ENCODE measurements at places on chromosomes 4 and X.

GRCh38 chr4:116397291-116397690 is 688.1 kb downstream of the TRAM1L1 start:
- no peak for DNase-seq

DNA sequence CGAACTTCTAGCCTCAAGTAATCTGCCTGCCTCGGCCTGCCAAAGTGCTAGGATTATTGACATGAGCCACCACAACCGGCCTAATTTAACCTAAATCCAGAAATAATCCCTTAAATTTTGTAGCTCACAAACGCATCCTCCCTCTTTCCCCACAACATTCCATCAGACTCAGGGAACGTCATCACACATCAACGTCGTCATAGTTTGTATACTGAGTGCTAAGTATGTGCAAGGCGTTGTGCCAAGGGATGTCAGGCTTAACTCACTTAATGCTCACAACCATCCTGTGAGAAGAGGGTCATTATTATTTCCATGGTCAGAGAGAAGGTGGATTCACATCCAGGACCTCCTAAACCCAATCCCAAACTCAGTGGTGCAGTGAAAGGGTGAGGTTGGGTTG is 9.6 kb upstream of the GSX2 start:
- DNase-seq: no peak

GRCh38 chrX:7690842-7691241 is 152.1 kb upstream of the VCX start:
- DNase-seq: no peak

GRCh38 chr4:81523672-81524327 is 52.1 kb upstream of the RASGEF1B start:
- DNase-seq: no peak

DNA sequence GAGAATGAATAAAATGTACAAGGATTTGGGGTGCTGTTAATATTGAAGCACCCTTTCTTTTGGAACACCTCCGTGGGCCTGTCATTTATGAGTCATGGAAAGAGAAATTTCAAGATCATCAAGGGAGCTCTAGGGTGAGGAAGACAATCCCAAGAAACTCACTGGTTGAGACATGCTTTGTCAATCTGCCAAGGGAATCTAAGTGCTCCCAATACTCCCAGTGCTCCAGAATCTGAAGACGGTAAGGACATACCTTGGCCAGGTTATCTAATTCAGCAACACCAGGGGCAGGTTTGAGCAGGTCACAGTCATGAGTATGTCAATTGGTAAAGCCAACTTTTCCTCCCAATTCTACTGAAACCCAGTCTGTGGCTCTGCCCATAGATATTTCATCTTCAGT is 556.4 kb upstream of the CPEB2 start:
- no peak for DNase-seq

- DNase-seq: no peak
Observed at GRCh38 chrX:13894888-13895565, 78.1 kb upstream of the GPM6B start.

DNA sequence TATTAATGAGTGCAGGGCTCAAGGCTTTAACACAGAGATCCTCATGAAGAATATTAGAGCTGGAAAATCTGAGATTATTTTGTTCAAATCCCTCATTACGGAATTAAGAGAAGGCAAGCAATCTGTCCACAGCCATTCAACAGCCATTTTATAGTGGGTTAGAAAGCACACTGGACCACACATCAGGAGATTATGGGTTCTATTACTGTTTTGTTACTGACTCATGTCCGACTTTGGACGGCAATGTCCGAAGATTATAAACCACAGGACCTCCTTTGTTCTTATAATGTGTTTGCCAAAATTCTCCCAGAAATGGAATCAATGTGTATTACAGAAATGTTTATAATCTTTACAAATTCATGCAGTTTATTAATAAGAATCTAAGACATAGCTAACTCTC is 8.1 kb downstream of the LAMTOR3 start:
- DNase-seq: no peak

DNA sequence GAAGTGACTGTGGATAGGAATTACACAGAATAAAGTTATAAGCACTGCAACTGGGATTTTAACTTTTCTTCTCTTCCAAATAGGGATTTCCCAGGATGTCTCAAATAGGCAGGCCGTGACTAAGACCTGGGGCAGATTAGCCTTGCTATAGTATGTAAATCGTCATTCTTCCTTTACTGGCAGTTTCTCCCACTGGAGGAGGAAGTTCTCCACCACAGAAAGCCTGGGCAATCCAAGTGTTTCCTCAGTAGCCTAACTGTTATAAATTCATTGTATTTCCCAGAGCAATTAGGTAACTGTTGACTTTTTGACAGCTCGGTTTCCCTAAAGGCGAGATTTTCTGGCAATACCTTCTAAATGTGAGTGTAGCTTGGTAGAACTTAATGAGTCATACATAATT is at the start of gene TNIP3:
Gene TNIP3 (minus strand): TSS at position 31 of the 400 bp plus-strand sequence. CDS start 196 bp downstream, outside the sequence.
- no peak for DNase-seq

DNA sequence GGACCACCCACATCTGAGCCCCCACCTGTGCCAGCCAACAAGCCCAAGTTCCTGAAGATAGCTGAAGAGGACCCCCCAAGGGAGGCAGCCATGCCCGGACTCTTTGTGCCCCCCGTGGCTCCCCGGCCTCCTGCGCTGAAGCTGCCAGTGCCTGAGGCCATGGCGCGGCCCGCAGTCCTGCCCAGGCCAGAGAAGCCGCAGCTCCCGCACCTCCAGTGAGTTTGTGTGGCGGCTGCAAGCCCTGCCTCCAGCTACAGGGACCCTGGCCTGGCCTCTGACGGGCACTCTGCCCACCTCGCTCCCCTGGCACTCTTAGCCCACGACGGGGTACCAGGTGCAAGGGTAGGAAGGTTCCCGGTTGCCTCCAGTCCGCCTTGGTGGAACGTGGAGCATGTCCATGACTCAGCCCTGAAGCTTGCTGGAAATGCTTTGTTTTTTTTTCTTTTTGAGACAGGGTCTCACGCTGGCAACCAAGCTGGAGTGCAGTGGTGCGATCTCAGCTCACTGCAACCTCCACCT is 13.7 kb upstream of the ADD1 start:
- DNase-seq: no peak

DNA sequence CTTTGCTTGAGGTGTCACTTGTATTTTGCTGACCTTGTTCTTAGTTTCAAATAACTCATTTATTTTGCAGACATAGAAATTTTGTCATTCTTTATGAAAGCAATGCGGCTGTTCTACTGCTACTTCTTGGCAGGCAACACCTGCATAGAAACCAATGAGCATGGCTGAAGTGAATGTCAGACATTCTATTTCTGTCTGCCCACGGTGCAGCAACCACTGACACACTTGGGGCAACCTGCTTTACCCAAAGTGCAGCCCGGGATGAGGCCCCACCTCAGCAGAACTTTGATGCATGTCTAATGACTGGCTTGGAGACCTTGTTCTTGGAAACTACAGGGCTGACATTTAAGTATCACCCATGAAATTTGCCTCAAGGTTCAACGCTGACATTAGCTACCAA is 93.6 kb downstream of the RBM47 start:
- DNase-seq: no peak

GRCh38 chr4:3442959-3443749 is 1.4 kb downstream of the HGFAC start:
- no peak for DNase-seq

- no peak for DNase-seq
Observed at GRCh38 chr4:37981425-37981824, 21.2 kb downstream of the PTTG2 start.

- no peak for DNase-seq
Observed at GRCh38 chr4:75002381-75002780, 69.5 kb downstream of the PARM1 start.

GRCh38 chrX:70044541-70045245 is 5.0 kb downstream of the AWAT2 start:
- DNase-seq: no peak

- DNase-seq: no peak
Observed at GRCh38 chr4:94497690-94498089, 45.9 kb downstream of the PDLIM5 start.

GRCh38 chrX:110381216-110381615 is 22.6 kb downstream of the RTL9 start:
- DNase-seq: no peak

- DNase-seq: no peak
Observed at GRCh38 chr4:101794806-101795205, 4.3 kb downstream of the BANK1 start.

- DNase-seq: no peak
Observed at GRCh38 chr4:8135666-8136065, 22.9 kb downstream of the ABLIM2 start.

- DNase-seq: peak; percentile 13
Observed at GRCh38 chr4:164731827-164732474, 22.0 kb upstream of the SMIM31 start.

- DNase-seq: no peak
Observed at GRCh38 chr4:56648021-56648823, 32.9 kb downstream of the HOPX start.

GRCh38 chr4:124090021-124090420 is 622.5 kb downstream of the ANKRD50 start:
- DNase-seq: no peak

DNA sequence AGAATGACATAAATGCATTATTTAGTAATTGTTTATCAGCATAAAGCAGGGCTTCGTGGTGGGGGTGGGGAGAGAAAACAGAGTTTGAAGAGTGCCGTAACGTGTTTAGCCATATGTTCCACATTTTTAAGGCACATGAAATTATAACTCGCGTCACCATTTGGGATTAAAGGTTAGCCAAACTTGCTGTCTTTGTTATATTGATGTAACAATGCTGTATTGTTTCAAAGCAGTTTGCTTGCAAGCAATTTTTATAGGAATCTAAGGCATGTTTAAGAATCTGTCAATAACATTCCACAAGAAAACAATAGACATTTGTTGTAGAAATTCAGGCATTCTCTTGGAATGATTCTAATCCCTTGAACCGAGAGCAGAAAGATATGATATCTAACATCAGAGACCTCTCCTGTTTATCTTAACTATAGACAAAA is 78.3 kb downstream of the CLDN22 start:
- no peak for DNase-seq

GRCh38 chr4:4306920-4307319 is 16.9 kb downstream of the ZBTB49 start:
- no peak for DNase-seq
